ENCODE measurements at places on chromosomes 12 and 14.
A peak's percentile ranks its signal among the peaks of the same experiment; 100 is the strongest.

DNA sequence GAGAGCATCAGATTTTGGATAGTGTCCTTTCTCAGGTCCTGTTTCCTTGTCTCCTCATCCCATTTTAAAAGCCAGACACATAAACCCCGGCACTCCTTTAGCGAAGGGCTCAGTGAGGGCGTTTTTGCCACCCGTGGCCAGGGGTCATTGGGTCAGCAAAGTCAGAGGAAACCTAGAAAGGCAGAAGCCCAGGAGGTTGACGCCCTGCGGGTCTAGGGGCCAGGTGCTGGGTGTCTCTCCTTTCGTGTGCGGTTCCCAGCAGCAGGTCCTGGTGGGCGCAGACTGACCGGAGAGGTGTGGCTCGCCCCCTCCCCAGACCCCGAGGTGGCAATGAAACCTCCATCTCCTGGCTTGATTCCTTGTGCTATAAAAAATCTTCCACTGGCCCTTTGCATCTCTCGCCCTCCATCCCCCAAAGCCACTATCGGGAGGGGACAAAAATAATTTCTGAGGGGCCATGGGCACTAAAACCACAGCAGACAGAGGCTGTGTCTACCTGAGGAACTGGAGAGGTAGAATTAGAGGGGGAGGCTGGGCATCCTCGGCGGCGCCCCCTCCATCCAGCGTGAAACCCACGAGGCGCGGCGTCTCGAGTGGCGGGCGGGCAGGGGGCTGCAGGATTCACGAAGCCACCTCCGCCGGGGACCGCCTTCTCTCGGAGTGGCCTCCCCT lies 858 bp upstream of the FRMD6 start:
- no peak for DNase-seq

DNA sequence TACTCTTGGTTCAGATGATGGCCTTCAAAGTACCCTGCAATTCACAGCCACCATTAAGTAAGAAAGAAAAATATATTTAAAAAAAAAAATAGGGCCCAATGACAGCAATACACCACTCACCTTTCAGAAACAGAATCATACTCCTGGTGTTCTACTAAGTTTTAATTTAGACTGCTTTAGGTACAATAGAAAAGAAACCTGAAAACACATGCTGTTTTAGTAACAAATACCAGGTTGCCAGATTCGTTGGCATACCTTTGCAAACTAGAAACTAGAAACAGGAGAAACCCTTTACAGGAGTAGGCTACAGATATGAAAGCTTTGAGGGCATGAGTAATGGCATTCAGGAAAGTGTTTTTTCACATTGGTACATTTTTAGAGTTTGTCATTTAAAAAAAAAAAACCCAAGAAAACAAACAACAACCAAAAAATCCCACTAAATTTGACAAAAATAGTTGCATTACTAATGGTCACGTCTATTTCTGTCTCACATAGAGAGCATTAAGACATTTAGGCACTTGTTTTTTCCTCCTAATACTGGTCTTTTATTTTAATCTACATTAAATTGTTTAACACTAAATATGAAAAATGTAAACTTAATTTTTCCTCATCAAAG lies 4.0 kb downstream of the SIX1 start:
- no peak for DNase-seq

GRCh38 chr12:16165506-16165905 lies 112.0 kb downstream of the SLC15A5 start:
- DNase-seq: peak; percentile 14

GRCh38 chr12:123119808-123120207 lies 31.1 kb downstream of the PITPNM2 start:
- no peak for DNase-seq

DNA sequence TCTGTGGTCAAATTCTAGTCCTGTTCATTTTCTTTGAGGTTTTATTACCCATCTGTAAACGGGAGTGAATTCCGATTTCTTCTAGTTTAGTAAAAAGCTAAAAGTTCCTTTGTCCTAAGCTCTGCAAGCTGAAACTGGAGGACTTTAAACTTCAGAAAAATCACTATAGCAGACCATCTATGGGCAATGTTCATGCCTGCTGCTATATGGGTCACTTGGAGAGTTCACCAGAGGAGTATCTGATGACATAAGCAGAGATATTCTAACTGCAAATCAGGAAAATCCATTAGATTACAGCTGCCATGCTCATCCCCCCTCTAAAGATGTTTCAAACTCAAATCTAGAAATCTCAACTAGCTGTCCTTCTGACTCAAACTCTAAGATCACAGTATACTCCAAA lies 193.0 kb upstream of the RTL1 start:
- DNase-seq: no peak

DNA sequence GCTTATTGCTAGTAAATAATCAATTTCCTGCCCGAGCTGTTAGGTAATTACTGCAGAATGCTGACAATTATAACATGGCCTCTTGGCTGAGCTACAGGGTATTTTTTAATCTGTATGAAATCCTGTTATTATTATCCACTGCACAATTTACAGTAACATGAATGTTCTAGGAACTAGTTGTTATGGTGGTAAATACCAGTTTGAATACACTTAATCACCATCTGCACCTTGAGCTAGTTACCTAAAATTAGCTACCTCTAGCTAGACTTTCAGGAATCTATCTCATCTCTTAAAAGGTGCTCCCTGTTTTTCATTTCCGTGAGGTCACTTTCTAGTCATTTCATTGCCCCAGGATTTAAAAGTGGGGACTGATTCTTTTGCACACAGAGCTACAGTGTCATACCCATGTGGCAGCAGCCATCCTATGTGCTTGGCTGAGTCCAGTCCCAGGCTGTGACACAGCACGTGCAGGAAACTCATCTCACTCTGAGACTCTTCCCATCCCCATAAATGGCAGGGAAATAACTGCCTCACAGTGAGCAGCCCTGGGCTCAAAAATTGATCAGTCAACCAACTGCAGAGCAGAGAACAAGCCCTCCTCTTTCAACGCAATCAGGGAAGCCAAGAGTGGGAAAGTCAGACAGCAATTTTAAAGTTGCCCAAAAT lies 37.6 kb downstream of the DCP1B start:
- no peak for DNase-seq

DNA sequence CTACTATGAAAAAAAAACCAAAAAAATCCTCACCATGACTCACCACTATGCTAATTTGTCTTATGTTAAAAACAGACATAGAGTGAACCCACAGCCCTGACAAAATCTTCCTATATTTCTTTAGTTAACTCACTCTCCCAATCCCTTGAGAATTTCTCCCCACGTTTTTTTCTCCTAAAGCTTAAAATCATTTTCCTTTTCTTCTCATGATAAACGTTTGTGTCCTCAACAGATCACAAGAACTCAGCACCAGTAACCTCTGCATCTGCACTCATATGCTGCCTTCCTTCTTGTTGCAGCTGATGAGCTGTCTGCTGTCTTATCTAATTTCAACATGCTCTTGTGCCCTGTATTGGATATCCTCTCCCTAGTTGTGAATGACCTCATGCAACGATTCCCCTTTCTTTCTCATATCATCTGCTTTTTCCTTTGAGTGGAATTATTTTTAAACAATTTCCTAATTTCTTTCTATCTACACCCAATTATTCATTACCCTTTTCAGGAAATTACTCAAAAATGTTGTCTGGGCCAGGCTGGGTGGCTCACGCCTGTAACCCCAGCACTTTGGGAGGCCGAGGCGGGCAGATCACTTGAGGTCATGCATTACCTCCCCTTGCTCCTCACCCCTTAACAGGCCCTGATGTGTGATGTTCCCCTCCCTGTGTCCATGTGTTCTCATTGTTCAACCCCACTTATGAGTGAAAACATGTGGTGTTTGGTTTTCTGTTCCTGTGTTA lies 427.5 kb upstream of the MGAT4C start:
- DNase-seq: no peak

DNA sequence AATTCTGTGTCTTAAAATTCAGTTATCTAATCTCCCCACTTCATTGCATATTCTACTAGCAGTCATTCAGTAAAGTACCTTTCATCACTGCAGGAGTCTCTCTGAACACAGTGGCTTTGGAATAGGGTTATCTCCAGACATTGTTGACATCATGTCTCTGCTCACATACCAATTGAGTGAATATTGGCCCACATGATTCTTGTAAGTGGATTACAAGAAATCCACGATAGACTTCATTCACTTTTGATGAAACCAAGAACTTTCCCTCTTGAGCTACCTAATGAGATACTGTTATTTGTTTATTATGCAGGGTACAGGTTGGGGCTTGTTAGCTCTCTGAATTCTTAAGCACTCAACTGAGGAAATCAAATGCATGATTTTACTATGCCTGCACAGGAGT lies 284.9 kb downstream of the RAD51B start:
- DNase-seq: peak; percentile 93

DNA sequence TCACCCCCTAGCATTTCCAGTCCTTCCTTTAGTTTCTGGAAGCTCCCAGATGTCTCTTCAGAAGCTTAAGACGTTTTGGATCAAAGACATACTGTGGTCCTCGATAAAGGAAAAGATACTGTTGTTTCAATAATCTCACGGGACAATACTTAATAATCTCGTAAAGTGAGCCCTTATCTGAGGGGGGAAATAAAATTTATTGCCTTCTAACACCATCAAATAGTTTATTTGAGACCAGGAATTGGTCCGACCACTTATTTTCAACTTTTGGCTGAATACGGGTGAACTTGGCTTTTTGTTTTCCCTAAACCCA lies 640 bp upstream of the G2E3 start:
- no peak for DNase-seq

All from non-pigmented ciliary epithelial cell (primary cell).